ENCODE measurements at places on chromosomes 12 and 14. TPM values are rescaled to one million over a fixed set of nuclear protein-coding genes. Genes with fewer than 3 reads are reported as not detected.

DNA sequence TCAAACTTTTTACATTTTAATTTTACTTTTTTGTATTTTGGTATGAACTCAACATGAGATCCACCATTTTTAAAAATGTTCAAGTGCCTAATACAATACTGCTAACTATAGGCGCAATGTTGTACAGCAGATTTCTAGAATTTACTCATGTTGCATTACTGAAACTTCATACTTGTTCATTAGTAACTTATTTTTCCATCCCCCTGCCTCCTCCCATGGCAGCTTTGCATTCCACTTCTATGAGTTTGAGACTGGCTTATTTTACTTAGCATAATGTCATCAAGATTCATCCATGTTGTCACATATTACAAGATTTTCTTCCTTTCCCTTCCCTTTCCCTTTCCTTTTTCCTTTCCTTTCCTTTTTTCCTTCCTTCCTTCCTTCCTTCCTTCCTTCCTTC is 825.9 kb downstream of the SLC16A7 start:
- H3K4me1 ChIP-seq = no peaks in the 10 kb centered on the region
- H3K27ac ChIP-seq = no peak overlapping the region
- no peaks in the 10 kb centered on the region for H3K36me3 ChIP-seq
- no peaks in the 10 kb centered on the region for H3K27me3 ChIP-seq

Gene NGB
- total RNA-seq = not detected

DNA sequence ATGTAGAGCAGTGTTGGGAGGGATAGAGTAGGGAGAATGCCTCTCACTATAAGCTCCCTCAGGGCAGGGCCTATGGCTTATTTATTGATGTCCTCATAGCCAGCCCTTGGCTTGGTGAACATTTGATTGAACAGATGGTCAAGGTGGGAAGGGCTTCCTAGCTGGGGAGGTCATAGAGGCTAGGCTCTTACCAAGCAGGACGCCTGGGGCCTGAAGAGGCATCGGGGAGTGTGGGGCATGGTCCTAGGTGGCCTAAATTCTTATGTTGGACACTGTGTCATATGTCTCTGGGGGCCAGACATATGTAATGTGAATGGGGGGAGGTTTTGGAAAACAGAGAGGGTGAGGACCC is 17.9 kb upstream of the KRT86 start:
- no peaks in the 10 kb centered on the region for H3K36me3 ChIP-seq
- H3K27me3 ChIP-seq = peaks cover 28% of the 10 kb centered on the region
- no peak for DNase-seq
- H3K27ac ChIP-seq = no peak overlapping the region
- no peaks in the 10 kb centered on the region for H3K4me1 ChIP-seq

GRCh38 chr14:75335571-75335970 is 56.9 kb downstream of the FOS start:
- H3K4me3 ChIP-seq = no peak overlapping the region
- no peak for DNase-seq
- no peaks in the 10 kb centered on the region for H3K36me3 ChIP-seq
- no peaks in the 10 kb centered on the region for H3K27me3 ChIP-seq
- H3K27ac ChIP-seq = no peak overlapping the region
- H3K4me1 ChIP-seq = no peaks in the 10 kb centered on the region

DNA sequence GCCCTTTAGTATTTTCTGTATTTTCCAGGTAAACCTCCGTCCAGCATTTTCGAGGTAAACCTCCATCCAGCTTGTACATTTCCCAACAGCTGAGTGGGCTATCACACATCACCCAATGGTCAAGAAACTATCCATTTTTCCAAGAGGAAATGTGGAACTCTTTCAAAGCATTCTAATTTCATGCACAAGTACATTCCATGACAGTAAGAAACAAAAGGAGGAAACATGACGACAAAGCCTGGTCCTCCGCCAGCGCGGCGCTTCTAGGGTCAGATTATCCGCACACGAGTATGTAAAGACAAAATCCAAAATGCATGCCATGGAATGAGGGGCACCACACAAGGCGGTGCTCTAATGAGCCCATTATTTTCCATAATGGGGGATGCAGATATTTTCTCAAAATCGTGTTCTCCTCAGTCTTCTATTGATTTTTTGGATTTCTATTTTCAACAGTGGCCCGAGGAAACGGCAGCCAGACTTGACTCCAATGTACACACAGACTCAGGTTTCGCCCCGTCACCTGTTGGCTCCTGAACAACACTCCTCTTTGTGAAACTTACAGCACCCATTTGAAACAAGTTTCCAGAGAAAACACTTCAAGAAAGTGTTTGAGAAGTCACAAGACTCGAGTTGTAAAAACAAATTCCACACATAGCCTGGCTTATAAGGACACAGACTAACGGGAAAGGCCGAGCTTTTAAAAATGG is 107.4 kb downstream of the PRICKLE1 start:
- no peaks in the 10 kb centered on the region for H3K27me3 ChIP-seq
- peak; percentile 67 for DNase-seq
- H3K4me1 ChIP-seq = no peaks in the 10 kb centered on the region
- peak overlapping the region; percentile 81 for H3K27ac ChIP-seq
- H3K4me3 ChIP-seq = peak overlapping the region; percentile 80

Gene KCNA5
- not detected for total RNA-seq

Gene PIWIL1
- total RNA-seq = not detected

DNA sequence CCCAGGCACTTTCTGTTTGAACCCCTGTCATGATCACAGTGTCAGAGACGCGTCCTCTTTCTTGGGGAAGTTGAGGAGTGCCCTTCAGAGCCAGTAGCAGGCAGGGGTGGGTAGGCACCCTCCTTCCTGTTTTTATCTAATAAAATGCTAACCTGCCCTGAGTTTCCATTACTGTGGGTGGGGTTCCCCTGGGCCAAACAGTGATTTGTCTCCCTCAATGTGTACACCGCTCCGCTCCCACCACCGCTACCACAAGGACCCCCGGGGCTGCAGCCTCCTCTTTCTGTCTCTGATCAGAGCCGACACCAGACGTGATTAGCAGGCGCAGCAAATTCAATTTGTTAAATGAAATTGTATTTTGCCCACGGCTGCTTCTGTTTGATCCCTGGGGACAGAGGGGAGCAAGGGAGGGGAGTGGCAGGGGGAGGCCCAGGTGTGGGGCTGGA is 5.1 kb downstream of the SHMT2 start:
- H3K27me3 ChIP-seq = no peaks in the 10 kb centered on the region
- no peak overlapping the region for H3K4me3 ChIP-seq
- H3K36me3 ChIP-seq = peaks cover 30% of the 10 kb centered on the region
- DNase-seq = no peak

GRCh38 chr12:77648716-77649115 is 182.0 kb upstream of the NAV3 start:
- H3K27ac ChIP-seq = no peak overlapping the region
- H3K36me3 ChIP-seq = no peaks in the 10 kb centered on the region
- H3K27me3 ChIP-seq = no peaks in the 10 kb centered on the region
- no peak for DNase-seq
- H3K4me1 ChIP-seq = no peaks in the 10 kb centered on the region

GRCh38 chr14:104386151-104386841 is 193.3 kb upstream of the C14orf180 start:
- no peak overlapping the region for H3K4me3 ChIP-seq
- no peak for DNase-seq
- H3K27ac ChIP-seq = no peak overlapping the region
- no peaks in the 10 kb centered on the region for H3K36me3 ChIP-seq

DNA sequence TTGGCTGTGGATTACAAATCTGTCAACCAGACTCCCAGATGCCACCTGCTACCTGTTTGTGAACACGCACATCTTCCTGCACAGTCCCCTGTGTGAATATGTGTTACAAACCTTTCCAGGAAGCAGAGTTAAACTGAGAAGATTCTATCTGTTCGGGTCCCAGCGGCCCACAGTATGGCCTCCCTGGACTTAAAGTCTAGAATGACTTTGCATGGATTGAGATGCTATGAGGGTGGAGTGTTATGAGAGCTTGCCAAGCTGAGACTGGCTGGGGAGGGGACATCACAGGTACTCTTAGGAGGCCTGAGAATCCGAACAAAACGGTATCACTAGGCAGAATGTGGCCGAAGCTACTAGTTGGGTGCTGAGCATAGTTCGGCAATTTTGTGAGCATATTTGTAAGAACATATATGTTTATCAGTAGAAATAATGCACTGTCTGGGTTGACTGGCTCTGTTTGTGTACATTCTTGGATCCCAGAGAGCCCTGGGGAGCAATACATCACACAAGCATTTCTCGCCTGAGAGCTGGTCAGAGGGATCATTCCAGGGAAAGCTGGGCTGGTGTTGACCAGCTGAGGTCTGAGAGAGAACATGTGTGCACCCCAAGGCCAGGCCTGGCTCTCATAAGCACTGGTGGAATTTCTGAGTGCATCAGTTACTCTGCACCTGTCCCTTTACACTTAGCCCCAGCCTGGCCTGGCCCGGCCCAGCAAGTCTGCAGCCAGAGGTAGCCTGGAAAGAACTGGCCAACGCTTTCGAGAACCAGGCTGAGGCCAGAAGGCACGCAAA is 29.8 kb upstream of the LTBP2 start:
- no peak overlapping the region for H3K27ac ChIP-seq
- no peaks in the 10 kb centered on the region for H3K36me3 ChIP-seq
- peaks cover 2% of the 10 kb centered on the region for H3K4me1 ChIP-seq
- H3K27me3 ChIP-seq = no peaks in the 10 kb centered on the region
- no peak for DNase-seq

- no peak overlapping the region for H3K27ac ChIP-seq
- H3K27me3 ChIP-seq = no peaks in the 10 kb centered on the region
- H3K4me3 ChIP-seq = no peak overlapping the region
These were observed 26.4 kb downstream of the PTPRQ start for GRCh38 chr12:80470403-80470802.

- H3K27me3 ChIP-seq = no peaks in the 10 kb centered on the region
- H3K4me3 ChIP-seq = no peak overlapping the region
- no peaks in the 10 kb centered on the region for H3K36me3 ChIP-seq
- H3K27ac ChIP-seq = no peak overlapping the region
- DNase-seq = no peak
These were observed 21.1 kb downstream of the ENTPD5 start for GRCh38 chr14:73997944-73998447.

- peaks cover 11% of the 10 kb centered on the region for H3K4me1 ChIP-seq
- H3K27ac ChIP-seq = no peak overlapping the region
- H3K27me3 ChIP-seq = no peaks in the 10 kb centered on the region
- H3K36me3 ChIP-seq = no peaks in the 10 kb centered on the region
These were observed 85.9 kb downstream of the VEZT start for GRCh38 chr12:95303476-95303875.

Gene ASCL1
- total RNA-seq = not detected

- H3K4me1 ChIP-seq = no peaks in the 10 kb centered on the region
- H3K36me3 ChIP-seq = no peaks in the 10 kb centered on the region
- DNase-seq = no peak
- H3K27ac ChIP-seq = no peak overlapping the region
- H3K4me3 ChIP-seq = no peak overlapping the region
These were observed 316.4 kb downstream of the BCAT1 start for GRCh38 chr12:24632466-24632865.

Data from fibroblast of lung (primary cell).